Uterus (tissue), 4 donors: ENCODE measurements at places on chromosomes 5 and 9.
A peak's percentile ranks its signal among the peaks of the same experiment; 100 is the strongest.

GRCh38 chr5:98604301-98604700 is 169.2 kb upstream of the RGMB start:
- H3K27me3 ChIP-seq = no peaks in the 10 kb centered on the region
- H3K4me1 ChIP-seq = no peaks in the 10 kb centered on the region
- no peaks in the 10 kb centered on the region for H3K36me3 ChIP-seq
- no peak for DNase-seq
- no peak overlapping the region for H3K4me3 ChIP-seq

DNA sequence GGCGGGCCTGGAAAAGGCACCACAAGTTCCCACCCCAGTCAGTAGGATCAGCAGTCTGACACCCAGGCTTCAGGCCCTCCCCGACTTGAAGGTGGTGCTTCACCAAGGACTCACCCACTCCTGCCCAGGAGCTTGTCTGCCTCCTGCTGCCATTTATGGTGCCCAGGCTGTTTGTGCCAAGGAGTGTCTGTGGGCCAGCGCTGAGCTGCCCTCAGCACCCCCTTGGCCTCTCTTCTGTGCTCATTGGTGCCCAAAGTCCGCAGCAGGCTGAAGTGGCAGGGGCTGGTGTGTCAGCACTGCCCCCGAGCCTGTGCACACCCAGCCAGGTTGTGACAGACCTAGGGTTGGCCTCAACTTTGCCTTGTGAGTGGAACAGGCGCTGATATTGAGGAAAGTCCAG is 23.5 kb downstream of the JMY start:
- H3K27me3 ChIP-seq = no peaks in the 10 kb centered on the region
- DNase-seq = no peak
- H3K36me3 ChIP-seq = no peaks in the 10 kb centered on the region
- no peaks in the 10 kb centered on the region for H3K4me1 ChIP-seq

GRCh38 chr9:77449240-77450084 is 198.7 kb downstream of the GNA14 start:
- H3K27ac ChIP-seq = no peak overlapping the region
- H3K4me3 ChIP-seq = no peak overlapping the region
- no peaks in the 10 kb centered on the region for H3K27me3 ChIP-seq
- no peaks in the 10 kb centered on the region for H3K36me3 ChIP-seq
- no peaks in the 10 kb centered on the region for H3K4me1 ChIP-seq

GRCh38 chr9:127121628-127122175 is 733 bp downstream of the ANGPTL2 start:
- peak overlapping the region; percentile 94 for H3K27ac ChIP-seq
- H3K36me3 ChIP-seq = no peaks in the 10 kb centered on the region
- peak overlapping the region; percentile 80 for H3K4me3 ChIP-seq
- no peaks in the 10 kb centered on the region for H3K4me1 ChIP-seq

DNA sequence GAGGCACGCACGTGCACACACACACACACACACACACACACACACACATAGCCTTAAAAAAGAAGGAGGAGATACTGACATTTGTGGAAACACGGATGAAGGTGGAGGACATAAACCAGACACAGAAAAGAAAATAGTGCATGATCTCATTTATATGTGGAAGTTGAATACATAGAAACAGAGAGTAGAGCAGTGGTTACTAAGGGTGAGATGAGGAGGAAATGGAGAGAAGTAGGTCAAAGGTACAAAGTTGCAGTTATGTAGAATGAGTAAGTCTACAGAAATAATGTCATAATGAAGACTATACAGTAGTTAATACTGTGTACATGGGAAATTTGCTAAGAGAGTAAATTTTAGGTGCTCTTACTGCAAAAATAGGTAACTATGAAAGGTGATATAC is 412.2 kb upstream of the CDH9 start:
- no peaks in the 10 kb centered on the region for H3K4me1 ChIP-seq
- no peak overlapping the region for H3K4me3 ChIP-seq
- no peak overlapping the region for H3K27ac ChIP-seq
- no peaks in the 10 kb centered on the region for H3K36me3 ChIP-seq
- H3K27me3 ChIP-seq = no peaks in the 10 kb centered on the region

DNA sequence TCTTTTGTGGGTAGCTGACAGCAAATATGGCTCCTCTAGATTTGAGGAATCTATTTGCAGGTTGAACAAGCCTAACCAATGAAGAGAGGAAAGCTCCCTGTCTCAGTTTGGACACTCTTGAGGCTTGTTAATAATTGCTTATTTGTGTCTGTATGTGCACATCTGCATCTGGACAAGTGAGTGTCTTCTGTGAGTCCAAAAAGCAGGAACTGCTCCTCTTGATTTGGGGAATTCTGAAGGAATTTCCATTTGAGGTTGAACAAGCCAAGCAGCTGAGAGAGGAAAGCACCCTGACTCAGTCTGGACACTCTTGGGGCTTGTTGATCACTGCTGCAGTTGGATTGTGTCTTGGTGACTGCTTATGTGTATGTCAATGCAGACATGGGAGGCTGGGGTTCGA is 211.6 kb downstream of the DTWD2 start:
- H3K4me1 ChIP-seq = no peaks in the 10 kb centered on the region
- no peak overlapping the region for H3K4me3 ChIP-seq
- no peaks in the 10 kb centered on the region for H3K27me3 ChIP-seq
- no peaks in the 10 kb centered on the region for H3K36me3 ChIP-seq

- no peak for DNase-seq
- no peaks in the 10 kb centered on the region for H3K4me1 ChIP-seq
- no peak overlapping the region for H3K4me3 ChIP-seq
- no peaks in the 10 kb centered on the region for H3K27me3 ChIP-seq
- H3K36me3 ChIP-seq = no peaks in the 10 kb centered on the region
Measured at GRCh38 chr5:12772276-12772675, 868.0 kb upstream of the CTNND2 start.

GRCh38 chr9:85425153-85425611 is 316.6 kb downstream of the AGTPBP1 start:
- no peak for DNase-seq
- H3K4me1 ChIP-seq = no peaks in the 10 kb centered on the region
- no peaks in the 10 kb centered on the region for H3K27me3 ChIP-seq
- no peak overlapping the region for H3K4me3 ChIP-seq
- no peaks in the 10 kb centered on the region for H3K36me3 ChIP-seq

GRCh38 chr5:13346401-13346800 is 598.1 kb downstream of the DNAH5 start:
- no peaks in the 10 kb centered on the region for H3K27me3 ChIP-seq
- H3K4me3 ChIP-seq = no peak overlapping the region
- no peaks in the 10 kb centered on the region for H3K4me1 ChIP-seq
